H1 (cell line): ENCODE measurements at places on chromosomes 11 and 22. TPM values are rescaled to one million over a fixed set of nuclear protein-coding genes. Genes with fewer than 3 reads are reported as not detected.

DNA sequence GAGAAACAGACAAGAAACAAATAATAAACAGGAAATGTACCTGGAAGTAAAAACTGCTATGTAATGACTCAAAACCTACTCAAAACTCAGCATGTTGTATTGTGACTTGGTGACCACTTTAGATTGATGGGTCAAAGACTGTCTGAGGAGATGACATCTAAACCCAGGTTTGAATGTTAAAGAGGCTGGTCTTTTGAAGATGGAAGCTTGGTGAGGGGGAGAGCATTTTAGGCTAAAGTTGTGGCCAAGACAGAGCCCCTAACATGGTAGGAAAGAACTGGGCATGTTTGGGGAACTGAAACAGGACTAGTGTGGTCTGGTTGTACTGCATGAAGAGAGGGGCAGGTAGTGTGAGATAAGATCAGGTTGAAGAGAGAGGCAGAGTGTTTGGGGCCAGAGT lies 85.3 kb upstream of the MYO18B start:
- DNase-seq: no peak

DNA sequence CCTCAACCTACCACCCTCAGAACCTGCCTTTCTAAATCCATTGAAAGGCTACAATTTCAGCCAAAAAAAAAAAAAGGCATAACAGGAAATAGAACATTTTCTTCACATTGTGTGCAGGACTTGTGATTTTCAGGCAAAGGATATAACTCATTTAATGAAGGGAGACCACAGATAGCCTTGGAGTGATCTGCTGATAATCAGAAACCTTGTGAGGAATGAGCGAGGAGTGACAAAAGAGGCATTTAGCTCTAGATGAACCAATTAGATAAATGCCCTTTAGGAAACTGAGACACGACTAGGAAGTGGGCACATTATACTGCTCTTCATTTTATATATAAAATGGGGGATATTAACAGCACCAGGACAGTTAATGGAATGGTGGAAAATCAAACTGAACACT lies 216.5 kb upstream of the GRIA4 start:
- DNase-seq: no peak

OR5AN1 gene
- total RNA-seq: not detected in 2 replicates

GRCh38 chr11:8833568-8834315 lies 77.2 kb upstream of the AKIP1 start:
- DNase-seq: no peak

POTEH gene
- not detected in 2 replicates for total RNA-seq

- no peak for DNase-seq
These were observed 2.4 kb upstream of the DENND6B start for GRCh38 chr22:50329236-50329635.

SEC14L6 gene
- total RNA-seq: 0.63 and 0.80 TPM in 2 replicates

DDI1 gene
- not detected in 2 replicates for total RNA-seq

GRCh38 chr11:128146926-128147605 lies 440.3 kb downstream of the ETS1 start:
- no peak for DNase-seq

DNA sequence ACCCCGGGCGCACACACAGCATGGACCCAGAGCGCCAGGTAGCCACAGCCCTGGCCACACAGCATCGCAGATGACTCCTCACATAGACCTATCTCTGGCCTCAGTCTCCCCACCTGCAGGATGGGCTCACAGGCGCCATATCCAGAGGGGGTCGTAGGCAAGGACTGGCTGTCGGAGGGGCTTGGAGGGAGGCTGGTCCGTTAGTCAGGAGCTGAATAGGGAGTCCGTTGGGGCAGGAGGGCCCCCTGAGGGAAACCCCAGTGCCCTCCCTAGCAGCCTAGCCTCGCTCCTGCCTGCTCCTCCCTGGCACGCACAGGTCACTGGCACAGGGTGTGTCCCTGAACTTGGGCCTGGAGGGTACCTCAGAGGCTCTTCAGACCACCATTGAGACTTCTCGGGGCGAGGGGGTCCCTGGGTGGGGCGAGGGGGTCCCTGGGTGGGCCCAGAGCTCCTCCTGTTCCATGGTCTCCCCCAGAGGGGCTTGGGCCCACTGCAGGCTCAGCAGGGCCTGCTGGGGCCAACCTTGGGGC lies 2.0 kb downstream of the PLXNB2 start:
- no peak for DNase-seq

DNA sequence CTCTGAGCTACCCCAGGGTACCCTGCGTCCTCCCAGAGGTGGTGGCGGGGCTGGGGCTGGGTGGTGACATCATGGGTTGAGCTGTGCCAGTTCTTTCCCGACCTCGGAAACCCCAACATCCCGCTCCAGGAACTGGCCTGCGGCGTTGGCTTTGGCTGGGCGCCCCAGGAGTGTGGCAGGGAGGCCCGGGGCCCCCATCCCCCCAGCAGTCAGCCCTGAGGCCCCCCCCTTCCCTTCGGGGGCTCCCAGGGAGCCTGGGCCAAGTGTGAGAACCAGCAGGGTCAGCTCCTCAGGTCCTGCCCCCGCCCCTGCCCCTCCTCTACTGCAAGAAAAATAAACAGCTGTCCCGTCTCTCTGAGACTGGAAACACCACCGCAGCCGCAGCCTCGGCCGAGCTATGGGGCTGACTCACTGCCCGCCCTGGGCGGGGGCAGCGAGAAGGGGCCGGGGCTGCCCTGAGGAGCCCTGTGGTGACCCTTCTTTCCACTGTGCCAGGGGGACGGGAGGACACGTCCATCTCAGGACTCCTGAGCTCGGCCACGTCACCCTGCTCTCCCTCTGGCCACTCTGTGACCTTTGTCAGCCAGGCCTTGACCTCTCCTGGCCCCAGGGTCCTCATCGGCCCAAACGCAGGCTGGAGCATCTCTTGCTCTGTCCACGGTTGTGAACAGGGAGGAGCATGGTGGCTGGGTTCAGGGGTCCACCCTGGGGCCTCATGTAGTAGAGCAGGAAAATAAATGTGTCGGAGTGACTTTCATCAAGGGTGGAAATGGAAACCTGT lies 73.4 kb downstream of the WNT7B start:
- no peak for DNase-seq

DNA sequence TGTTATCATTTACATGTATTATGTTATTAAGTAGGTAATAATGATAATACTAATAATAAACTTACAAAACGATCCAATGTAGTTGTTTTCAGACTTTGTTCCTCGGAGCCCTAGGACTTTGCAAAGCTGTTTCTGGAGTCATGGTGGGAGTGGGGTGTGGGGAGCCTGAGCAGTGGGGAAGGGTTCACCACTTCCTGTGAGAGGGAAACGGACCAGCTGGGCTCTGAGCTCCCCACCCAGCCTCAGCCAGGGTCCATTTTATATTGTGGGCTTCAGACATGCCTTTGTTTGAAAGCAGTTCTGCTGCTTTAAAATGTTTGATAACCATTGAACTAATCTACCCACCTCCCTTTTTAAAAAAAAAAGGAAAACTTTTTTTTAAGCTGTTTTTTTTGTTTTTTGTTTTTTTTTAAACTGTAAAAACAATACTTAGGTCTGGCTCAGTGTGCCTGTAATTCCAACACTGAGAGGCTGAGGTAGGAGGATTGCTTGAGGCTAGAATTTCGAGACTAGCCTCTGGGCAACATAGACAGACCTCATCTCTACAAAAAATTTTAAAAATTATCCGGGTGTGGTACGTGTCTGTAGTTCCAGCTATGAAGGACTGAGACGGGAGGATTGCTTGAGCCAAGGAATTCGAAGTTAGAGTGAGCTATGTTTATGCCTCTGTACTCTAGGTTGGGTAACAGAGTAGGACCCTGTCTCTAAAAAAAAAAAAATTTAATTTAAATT lies 7.0 kb downstream of the SERPING1 start:
- no peak for DNase-seq

DNA sequence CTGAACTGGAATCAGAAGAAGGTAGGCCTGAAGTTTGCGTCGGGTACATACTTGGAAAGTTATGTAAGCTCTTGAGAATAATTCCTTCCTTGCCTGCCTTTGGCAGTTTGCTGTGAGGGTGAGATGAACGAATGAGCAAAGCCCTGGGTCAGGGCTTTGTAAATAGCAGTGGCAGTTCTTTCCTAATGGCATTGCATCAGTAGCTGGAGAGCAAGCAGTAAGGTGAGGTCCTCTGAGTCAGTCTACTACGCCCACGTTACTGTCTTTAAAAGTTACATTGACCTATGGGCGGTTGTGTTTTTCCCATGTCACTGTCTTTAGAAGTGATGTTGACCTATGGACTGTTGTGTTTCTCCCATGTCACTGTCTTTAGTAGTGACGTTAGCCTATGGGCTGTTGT lies 179.1 kb upstream of the E2F8 start:
- no peak for DNase-seq

GRCh38 chr11:41579546-41579945 lies 120.1 kb upstream of the LRRC4C start:
- DNase-seq: no peak

DNA sequence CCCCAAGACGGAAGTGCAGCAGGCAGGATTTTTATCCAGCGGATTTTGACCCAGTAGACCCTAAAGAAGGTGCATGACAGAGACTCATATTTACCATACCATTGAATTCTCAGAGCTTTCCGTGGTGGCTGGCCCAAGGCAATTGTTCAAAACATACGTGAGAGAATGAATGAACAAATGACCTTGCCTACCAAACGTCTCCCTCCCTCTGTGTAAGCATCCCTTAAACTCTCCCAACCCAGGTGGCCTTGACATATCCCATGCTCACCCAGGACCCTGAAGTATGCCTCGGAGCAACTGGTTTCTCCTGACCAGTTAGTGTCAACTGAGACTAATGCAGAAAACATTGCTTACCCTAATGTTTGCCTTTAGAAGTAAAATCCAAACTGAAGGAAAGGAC lies 154.9 kb downstream of the TEAD1 start:
- no peak for DNase-seq

DNA sequence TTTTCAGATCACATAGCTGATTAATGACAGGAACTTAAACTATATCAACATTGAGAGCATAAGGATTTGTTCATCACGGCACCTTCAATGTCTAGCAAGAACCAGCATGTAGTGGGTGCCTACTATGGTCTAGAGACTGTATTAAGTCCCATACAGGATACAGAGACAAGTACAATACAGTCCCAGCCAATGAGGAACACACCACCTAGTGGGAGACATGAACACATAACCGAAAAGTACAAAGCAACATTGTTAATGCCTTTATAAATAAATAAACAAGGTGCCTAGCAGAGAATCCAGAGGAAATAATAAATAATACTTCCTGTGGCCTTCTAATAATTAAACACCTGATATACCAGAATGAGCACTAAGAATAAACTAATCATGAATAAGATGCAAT lies 87.7 kb upstream of the OPCML start:
- peak; percentile 23 for DNase-seq

- DNase-seq: no peak
These were observed 227.0 kb upstream of the POU2AF2 start for GRCh38 chr11:111018566-111018965.

RAB36 gene
- 1.0 and 1.1 TPM in 2 replicates for total RNA-seq

- no peak for DNase-seq
These were observed 170.5 kb upstream of the SYT13 start for GRCh38 chr11:45456686-45457085.

DNA sequence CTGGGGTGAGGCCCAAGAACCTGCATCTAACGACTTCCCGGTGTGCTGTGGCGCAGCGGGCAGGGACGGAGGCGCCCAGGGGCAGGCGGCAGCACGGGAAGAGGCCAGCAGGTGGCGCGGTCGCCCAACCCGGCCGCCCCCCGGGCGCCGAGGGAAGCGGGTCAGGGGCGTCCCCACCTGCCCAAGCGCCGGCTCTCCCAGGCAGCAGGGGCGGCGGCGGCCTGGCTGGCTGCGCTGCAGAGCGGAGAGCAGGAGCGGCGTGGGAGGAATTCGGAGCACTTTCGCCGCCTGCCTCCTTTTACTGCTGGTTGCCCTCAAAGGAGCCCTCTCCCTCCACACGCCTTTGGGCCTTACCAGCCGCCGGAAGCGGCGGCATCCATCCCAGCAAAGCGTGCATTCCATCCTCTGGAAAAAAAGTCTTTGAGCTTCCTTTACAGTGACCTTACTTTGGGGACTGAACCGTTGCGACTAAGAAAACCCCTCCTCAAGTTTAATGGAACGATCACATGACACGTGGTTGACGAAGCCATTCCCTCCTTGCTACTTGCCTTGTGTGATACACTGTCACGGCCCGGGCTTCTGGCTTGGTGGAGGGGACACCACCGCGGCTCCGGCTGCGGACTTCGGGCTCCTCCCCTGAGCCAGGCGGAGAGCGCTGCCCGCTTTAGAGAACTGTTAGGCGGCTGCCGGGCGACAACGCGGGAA lies 106.8 kb upstream of the CLMP start:
- peak; percentile 46 for DNase-seq

DTX4 gene
- 18.8 and 20.0 TPM in 2 replicates for total RNA-seq
